ENCODE measurements at places on chromosomes 7 and 10. TPM values are rescaled to one million over a fixed set of nuclear protein-coding genes. Genes with fewer than 3 reads are reported as not detected.

- no peak for DNase-seq
These were observed 825 bp downstream of the ADRB1 start for GRCh38 chr10:114044247-114045135.

GRCh38 chr10:82294874-82295378 lies 419.9 kb downstream of the NRG3 start:
- DNase-seq = no peak

- DNase-seq = no peak
These were observed 20.8 kb upstream of the RAB18 start for GRCh38 chr10:27482984-27483956.

DNA sequence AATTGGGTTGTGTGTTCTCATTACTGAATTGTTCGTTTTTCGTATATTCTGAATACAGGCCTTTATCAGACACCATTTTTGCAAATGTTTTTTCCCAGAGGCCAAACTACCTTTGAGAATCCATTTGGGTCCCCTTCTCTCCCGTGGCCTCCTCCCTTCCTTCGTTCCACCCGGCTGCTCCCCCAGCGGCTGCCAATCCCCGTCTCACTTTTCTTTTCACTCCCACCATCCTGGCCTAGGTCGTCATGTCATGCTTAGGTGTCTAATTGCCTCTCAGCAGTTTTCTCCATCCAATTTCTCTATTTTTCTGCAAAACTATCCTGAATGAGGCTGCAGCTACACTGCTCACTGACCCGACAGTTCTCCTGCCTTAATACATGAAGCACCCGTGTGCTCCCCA lies 17.9 kb downstream of the PITRM1 start:
- no peak for DNase-seq

DNA sequence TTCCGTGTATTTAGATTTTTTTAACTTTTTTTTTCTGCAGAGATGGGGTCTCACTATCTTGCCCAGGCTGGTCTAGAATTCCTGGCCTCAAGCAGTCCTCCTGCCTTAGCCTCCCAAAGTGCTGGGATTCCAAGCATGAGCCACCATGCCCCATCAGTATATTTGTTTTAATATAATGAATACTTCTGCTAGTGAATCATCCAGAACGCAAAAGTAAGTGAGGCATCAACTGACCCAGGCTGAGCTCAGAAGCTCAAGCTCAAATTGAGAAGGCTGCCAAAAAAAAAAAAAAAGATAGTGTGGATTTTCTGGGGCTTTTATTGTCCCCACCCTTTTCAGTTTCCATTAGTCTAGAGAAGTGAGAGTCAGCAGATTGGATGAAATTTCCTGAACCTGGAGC lies 39.0 kb upstream of the TECTB start:
- DNase-seq = no peak

DNA sequence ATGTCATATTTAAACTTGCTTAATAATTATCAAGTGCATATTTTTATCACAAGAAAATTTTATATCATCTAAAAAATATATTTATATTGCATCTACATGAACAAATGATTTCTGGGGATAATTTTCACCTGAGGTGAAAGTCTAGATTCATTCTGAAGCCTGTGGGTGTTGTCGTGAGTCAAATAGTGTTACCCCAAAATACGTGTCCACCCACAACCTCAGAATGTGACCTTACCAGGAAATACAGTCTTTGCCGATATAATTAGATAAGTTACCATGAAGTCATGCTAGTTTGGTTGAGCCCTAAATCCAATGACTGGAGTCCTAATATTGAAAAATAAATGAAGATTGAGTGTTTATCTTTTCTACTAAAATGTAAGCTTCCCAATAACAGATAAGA lies 203.0 kb upstream of the MDFIC start:
- no peak for DNase-seq

- no peak for DNase-seq
These were observed 19.7 kb downstream of the BNIP3 start for GRCh38 chr10:131961777-131962662.

- no peak for DNase-seq
These were observed 3.6 kb downstream of the ELFN1 start for GRCh38 chr7:1673581-1674118.

- DNase-seq = no peak
These were observed 3.3 kb upstream of the C10orf105 start for GRCh38 chr10:71722849-71723248.

- DNase-seq = no peak
These were observed 474.2 kb downstream of the PARD3 start for GRCh38 chr10:34340934-34341333.

DNA sequence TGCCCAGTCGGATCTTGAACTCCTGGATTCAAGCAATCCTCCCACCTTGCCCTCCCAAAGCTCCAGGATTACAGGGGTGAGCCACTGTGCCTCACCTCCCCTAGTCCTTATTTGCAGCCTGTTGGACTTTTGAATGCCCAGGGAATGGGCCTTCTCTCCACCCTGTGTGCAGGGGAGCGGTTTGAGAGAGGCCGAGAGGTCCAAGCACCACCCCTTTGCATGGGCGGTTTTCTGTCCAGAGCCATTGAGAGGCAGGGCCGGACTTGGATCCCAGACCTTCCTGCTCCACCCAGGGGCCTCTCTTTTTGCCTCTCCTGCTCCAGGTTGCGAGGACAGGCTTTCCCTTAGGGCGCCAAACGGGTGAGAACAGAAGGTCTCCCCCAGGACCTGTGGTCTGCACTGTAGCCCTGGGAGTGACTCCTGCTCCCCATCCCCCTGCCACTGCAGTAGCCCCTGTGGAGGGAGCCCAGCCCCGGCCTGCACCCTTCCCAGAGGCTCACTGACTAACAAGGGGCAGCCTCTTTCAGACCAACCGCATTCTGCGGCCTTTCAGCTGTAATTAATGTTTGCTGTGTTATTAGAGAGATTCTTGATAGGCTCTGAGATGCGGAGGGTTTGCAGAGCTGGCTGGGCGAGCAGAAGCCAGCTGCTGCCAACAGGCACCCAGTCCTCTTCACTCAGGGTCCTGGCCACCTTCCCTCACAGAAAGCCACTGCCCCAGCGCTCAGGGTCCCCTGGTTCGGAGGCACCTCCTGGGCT lies 57.9 kb downstream of the ELFN1 start:
- no peak for DNase-seq

- no peak for DNase-seq
These were observed 43.2 kb downstream of the SEMA3C start for GRCh38 chr7:80875537-80876120.

- DNase-seq = no peak
These were observed 446.6 kb upstream of the SORCS1 start for GRCh38 chr10:107611115-107611514.

- peak; percentile 72 for DNase-seq
These were observed 46.3 kb downstream of the PDK4 start for GRCh38 chr7:95549818-95550529.

DNA sequence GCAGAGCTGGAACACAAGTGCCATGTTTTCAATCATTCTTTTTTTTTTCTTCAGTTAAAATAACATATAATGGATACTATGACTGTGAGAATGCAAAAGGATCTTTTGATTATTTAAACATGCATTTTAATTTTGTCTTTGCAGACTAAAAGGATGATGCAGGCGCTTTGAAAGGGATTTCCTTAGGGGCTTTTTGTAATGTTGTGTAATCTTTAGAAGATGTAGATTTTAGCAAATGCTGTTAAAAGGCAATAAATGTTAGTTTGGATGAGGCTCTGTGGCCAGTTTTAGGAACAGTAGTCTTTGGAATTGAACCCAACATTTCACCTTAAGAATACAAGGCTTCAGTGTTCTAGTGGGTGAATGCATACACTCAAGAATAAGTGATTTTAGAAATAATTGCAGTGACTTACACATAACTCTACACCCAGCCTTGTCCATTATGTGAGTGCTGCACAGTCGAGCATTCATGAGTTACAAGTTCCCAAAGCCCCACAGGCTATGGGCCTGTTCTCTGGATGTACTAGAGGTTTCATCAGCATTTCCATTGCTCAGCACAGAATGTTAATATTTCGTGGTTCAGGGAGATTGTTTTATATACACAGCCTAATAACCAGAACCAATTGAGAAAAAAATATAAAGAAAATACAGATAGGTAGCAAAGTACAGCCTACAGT lies 11.6 kb downstream of the PAPSS2 start:
- no peak for DNase-seq

DNA sequence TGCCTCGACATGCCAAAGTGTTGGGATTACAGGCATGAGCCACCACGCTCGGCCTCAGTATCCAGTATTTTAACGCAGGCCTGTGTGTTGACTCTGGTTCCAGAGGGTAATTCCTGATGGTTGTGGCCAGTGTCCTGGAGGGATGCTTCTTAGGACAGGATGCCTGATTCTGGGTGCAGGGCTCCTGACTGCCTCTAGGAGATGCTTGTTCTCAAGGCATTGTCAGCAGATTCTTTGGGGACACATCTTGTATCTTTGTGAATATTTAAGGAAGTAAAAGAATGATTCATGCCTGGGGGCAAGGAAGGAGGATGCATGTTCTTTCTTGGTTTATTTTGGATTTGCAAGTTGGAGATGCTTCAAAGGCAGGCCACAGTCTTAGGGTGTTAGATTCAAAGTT lies 2.2 kb downstream of the ZDHHC4 start:
- no peak for DNase-seq

- no peak for DNase-seq
These were observed 80.1 kb downstream of the MTERF1 start for GRCh38 chr7:91800389-91800788.

DNA sequence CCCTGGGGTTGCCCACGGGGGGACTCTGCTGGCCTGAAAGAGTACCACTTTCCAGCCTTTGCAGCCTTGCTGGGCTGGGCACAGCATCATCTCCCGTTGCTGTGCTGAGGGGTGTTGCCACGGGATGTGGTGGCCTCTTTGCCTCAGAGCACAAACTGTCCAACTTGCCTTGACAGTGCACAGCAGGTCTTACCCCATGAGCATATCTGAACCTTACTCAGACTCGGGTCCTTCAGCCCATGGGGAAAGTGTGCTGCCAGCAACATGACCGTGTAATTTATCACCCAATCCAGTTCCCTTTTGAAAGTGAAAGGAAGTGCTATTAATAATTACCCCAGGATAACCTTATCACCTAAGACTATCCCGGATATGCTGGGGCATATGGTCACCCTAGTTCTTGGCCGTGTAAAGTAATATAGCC lies 46.8 kb downstream of the TBXAS1 start:
- DNase-seq = no peak

GRCh38 chr7:149773446-149774236 lies at the start of gene ZNF467:
Gene ZNF467, minus strand, starts transcription at chr7:149773588. Its CDS starts 2,556 bp downstream, at chr7:149771032.
- peak; percentile 66 for DNase-seq

DNA sequence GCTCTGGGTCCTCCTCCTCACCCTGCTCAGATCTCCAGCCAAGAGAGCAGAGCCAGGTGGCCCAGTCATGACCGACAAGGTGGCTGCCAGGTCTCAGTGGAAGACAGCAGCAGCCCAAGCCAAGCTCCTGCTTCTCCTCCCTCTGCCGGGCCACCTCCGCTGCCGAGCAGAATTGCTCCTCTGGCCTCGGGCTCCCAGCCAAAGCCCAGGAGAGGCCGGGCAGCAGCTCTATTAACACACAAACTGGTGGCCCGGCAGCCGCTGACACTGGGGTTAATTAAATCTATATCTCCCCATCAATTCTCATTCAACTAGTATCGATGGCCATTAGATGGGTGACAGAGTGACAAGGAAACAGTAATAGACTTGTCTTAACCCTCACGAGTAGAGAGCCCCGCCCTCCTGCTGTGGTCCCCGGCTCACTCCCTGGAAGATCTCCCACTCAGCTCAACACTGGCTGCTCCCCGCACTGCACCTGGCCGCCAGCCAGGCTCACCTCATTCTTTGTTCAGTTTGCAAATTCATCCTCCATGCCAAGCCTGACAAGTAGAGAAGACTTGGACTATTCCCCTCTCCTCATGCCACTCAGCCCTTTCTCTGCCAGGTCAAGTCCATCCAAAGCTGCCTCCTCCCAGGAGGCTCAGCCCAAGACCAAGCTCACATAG lies 74.1 kb upstream of the UNC5B start:
- DNase-seq = no peak

DNA sequence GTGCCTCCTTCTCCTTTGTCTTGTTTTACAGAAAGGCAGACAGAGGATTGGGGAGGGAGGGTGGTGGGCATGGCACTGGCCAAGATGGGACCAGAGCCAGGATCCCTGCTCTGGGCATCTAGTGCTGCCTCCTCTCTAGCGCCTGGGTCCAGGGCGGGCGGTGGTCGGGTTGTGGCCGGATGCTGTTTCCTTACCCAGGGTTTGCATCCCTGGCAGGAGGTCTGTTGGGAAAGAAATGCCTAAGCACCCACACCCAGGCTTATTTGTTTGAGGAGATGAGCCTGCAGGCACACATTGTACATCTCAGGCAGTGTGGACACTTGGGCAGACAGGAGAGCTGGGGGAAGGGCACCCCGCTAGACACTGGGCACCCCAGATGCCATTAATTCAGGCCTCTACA lies 102.3 kb upstream of the PCBD1 start:
- DNase-seq = no peak

DNA sequence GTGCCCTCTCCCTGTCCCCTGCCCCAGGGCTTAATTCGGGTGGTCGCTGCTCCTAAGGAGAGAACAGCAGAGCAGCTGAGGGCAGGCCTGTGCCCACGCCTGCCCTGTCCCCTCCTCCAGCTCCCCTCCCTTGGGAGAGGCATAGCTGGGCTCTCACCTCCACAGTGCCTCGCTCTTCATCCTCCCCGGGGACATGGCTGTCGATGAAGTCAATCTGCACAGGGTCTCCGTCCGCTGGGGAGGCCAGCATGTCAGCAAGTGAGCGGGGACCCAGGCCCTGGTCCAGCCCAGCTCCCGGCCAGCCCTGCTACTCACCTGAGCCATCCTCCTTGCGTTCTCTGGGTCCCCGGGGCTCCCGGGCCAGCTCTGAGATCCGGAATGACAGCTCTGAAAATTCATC lies 3.8 kb upstream of the SAP25 start:
- no peak for DNase-seq

DNA sequence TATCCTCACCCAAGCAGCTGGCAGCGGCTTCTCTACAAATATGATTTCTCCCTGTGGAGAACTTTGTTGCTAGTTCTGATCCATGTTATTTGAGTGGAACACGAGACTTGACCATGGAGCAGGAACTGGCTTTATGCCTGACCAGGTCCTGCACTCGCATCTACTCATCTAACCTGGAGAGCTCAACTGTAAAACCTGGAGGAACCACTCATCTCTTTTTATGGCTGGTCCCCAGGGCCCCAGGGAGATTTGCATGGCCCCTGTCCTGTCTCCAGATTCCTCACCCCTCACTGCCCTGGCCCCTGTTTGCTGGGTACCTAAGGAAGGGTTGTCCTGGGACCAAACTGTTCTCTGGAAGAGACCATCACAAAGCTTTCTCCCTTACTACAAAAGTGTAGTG lies 16.0 kb downstream of the TCAF1 start:
- no peak for DNase-seq

GRCh38 chr7:42471573-42472174 lies 234.7 kb upstream of the GLI3 start:
- DNase-seq = no peak

DNA sequence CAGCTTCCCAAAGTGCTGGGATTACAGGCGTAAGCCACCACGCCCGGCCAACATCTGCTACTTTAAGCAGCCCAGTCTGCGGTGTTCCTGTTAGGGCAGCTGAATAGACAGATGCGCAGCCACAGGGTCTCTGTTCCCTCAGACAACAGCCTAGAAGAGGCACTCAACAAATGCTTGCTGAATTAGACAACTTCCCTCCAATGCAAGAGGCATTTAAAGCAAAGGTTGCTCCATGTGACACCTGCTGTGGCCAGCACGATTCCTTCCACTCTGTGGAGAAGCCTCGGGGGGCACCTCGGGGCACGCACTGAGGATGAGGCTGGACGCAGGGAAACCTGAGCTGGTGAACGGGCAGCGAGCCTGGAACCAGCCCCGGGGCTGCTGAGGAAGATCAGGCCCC lies 237.8 kb downstream of the MAD1L1 start:
- DNase-seq = no peak

The EPDR1 gene
- 21.9 TPM for polyA plus RNA-seq

The MYL10 gene
- polyA plus RNA-seq = 0.40 TPM

The FEZF1 gene
- not detected for polyA plus RNA-seq

The ACHE gene
- 2.6 TPM for polyA plus RNA-seq

The SPDYE2 gene
- 9.7 TPM for polyA plus RNA-seq

The SHH gene
- polyA plus RNA-seq = 23.3 TPM

All from right lung (tissue), 10 donors.